HS-27A (cell line): ENCODE measurements at places on chromosomes 3 and 15.

GRCh38 chr3:191409791-191410359, 51.1 kb upstream of the PYDC2 start:
- DNase-seq, result no peak

DNA sequence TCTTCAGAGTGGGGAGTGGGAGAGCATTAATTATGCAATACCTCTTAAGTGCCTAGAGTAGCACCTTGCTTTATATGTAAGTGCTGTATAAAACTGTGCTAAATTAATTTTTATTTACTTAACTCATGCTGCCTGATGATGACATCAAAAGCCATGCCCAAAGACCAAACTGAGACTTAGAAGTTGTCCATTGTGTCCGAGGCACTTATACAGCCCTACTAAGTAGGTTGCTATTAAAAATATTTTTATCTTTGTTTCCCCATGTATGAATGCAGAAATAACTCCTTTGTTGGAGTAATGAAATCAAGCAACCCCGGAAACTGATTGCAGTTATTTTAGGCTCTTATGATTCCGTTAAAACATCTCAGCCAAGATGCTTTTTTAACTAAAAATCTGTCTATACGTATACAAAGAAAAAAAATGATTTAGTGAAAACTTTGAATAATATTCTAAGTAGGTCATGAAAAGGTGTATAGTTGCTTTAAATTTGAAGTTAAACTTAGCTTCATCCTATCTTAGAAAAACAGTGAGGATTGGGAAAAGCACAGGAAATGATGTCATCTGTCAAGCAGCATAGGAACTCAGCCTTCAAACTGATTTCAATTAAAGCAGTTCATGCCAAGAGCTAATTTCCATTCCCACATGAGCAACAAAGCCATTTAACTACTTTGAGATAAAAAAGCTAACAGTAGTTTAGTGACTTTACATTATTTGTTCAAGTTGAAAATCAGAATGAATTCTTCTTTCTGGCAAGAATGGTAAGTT, 43.0 kb downstream of the FBN1 start:
- DNase-seq, result no peak

GRCh38 chr3:151593928-151594327, 133.1 kb upstream of the IGSF10 start:
- DNase-seq, result no peak

DNA sequence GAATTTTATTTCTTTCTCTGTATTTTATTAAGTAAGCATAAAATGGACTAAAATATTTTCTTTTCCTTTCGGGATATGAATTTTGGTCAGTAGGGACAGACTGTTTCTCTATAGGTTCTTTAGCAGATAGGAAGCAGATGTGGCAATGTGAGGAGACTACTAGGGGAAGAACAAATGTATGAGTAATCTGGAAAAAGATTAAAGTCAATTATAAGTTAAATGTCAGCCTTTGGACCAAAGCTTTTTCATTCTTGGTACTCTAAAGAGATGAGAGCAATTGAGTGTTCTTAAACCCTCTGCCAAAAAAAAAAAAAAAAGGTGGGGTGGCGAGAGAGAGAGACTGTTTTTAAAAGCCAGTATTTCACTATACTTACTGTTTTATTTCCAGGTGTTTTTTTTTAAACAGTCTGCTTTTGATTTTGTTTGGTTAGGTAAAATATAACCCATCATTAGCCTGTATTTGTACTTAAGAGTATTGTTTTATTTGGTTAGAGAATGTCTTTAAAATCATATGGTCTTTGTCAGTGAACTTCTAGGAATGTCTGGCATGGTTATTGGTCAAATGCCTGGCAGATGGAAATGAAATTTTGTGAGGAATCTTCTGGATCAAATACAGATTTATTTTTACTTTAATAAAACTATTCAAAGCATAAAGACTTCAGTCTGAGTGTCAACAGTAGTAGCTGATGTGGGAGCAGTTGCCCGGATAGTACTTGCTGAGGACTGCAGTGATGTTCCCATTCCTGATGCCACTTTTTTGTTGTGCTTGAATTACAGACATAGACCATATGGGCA, 63.8 kb downstream of the LRRC49 start:
- DNase-seq, result no peak

- no peak for DNase-seq
Observed at GRCh38 chr15:58988006-58988785, 733 bp downstream of the RNF111 start.

DNA sequence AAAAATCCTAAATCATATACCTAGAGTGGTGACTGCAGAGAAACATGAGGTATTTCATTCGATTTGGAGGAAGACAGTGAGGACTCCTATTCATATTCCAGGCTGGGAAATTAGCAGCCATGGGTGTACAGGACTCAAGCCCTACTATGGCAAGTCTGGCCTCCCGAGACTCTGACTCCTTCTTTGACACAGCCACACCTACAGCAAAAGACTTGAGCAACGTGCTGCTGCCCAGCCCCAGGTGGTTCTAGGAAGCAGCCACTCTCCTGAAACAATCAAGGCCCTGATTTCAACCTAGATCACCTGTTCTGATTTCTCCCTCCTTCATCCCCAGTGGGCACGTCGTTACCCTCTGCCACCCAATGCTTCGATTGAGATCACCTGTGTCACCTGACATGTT, 84.0 kb upstream of the ATP11B start:
- no peak for DNase-seq

GRCh38 chr3:112631257-112631656, 9.7 kb downstream of the CCDC80 start:
- no peak for DNase-seq

GRCh38 chr15:95979286-95979685, 351.2 kb upstream of the NR2F2 start:
- no peak for DNase-seq

GRCh38 chr15:65067317-65067644, 510 bp downstream of the RASL12 start:
- DNase-seq, result no peak

GRCh38 chr3:132964266-132964665, 73.9 kb upstream of the TMEM108 start:
- no peak for DNase-seq

GRCh38 chr15:64341961-64342360, 14.0 kb downstream of the CSNK1G1 start:
- no peak for DNase-seq

GRCh38 chr3:127625821-127626220, 3.2 kb upstream of the PODXL2 start:
- no peak for DNase-seq

GRCh38 chr15:91860498-91860897, 7.0 kb downstream of the SLCO3A1 start:
- no peak for DNase-seq

DNA sequence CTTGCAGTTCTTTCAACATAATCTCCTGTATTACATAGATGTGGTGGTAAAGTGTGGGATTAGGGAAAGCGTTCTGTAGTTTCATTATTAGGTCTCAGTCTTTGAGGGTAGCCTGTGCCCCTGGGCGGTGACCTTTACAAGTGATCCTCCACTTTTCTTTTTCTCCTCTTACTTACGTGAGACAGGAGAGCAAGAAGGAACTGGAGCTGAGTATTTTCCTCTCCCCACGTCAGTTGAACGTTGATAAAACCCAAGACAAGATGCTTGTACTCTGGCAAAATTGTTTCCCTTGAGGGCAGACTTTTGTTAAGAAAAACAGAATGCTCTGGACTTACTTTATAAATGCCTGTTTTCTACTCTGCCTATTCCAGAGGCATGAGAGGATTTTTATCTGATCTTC, 378.7 kb downstream of the ZNF385D start:
- no peak for DNase-seq

- DNase-seq, result no peak
Observed at GRCh38 chr3:110198717-110199587, 861.6 kb upstream of the DPPA4 start.

GRCh38 chr15:96348112-96349027, 17.9 kb downstream of the NR2F2 start:
- no peak for DNase-seq

DNA sequence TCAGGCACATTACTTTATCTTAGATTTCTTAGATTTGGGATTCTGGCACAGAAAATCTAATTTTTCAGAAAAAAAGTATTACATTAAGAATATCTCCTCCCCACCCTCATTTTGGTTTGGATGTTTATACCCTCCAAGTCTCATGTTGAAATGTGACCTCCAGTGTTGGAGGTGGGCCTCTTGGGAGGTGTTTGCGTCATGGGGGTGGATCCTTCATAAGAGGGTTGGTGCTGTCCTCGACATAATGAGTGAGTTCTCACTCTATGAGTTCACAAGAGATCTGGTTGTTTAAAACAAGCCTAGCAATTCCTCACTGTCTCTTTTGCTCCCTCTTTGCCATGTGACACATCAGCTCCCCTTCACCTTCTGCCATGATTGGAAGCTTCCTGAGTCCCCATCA, 45.6 kb upstream of the WWTR1 start:
- no peak for DNase-seq

DNA sequence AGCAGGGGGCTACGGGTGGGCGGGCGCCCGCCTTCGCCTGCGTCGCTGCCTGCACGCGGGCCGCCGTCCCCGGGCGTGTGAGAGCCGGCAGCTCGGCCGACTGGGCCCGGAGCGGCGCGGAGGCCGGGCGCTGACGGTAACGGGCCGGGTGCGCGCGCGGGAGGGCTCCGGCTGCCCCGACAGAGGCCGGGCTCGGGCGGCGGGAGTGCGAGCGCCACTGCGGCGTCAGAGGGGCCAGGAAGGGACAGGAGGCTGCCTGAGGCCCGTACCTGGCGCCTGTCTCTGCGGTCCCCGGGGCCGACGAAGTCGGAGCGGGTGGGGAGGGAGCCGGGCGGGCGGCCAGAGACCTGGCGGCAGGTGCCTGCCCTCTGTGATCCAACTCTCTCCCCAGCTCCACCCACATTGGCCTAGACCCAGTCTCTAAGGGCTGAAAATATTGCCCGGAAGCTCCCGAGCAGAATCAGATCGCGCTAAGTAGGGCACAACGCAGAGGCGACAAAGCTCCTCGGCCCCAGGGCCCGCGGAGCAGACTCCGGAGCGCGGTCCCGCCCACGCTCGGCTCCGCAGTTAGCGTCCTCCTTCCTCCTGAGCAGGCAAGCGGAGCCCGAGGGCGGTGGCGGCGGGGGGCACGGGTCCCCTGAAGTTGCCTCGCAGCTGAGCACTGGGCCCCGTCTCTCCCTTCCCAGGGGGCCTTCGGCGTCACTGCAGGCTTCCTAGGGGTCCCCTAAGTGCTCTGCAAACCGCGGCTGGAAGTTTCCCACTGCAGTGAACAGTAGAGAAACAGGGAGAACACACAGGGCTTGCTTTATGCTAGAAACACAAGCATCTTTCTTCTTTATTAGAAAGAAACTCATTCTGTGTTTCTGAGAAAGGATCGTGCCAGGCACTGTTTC, at the start of gene MAN2A2:
TSS of gene MAN2A2 (plus strand) at position 463 of the 893 bp plus-strand sequence. CDS start 906 bp downstream, outside the sequence.
- DNase-seq, result peak; percentile 26

- peak; percentile 26 for DNase-seq
Observed at GRCh38 chr3:78645628-78646310, 1122.0 kb downstream of the ROBO1 start.

- DNase-seq, result no peak
Observed at GRCh38 chr3:129346695-129347457, 68.2 kb downstream of the HMCES start.

GRCh38 chr3:157523814-157524213, 20.6 kb upstream of the VEPH1 start:
- no peak for DNase-seq

- no peak for DNase-seq
Observed at GRCh38 chr15:63973212-63974009, 72.9 kb downstream of the DAPK2 start.

DNA sequence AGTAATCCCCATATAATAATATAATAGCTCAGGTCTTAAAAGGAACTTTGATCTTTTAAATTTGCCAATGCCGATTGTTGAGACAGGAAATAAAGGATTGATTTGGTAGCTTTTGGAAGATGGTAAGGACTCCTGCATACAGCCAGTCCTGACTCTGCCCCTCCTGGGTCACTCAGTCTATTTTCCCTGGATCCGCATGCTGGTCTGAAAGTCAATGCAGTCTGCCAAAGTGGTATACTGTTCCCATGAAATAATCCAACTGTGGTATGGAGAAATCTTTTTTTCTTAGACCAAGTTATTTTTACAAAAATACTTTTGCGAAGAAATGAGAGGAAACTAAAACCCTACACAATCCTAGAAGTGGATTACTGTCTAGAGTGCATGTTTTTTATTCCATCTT, 191.1 kb downstream of the TIGIT start:
- DNase-seq, result no peak

GRCh38 chr15:101496198-101496986, 6.9 kb upstream of the PCSK6 start:
- DNase-seq, result no peak

GRCh38 chr15:84671211-84671610, 13.2 kb upstream of the NMB start:
- DNase-seq, result no peak

DNA sequence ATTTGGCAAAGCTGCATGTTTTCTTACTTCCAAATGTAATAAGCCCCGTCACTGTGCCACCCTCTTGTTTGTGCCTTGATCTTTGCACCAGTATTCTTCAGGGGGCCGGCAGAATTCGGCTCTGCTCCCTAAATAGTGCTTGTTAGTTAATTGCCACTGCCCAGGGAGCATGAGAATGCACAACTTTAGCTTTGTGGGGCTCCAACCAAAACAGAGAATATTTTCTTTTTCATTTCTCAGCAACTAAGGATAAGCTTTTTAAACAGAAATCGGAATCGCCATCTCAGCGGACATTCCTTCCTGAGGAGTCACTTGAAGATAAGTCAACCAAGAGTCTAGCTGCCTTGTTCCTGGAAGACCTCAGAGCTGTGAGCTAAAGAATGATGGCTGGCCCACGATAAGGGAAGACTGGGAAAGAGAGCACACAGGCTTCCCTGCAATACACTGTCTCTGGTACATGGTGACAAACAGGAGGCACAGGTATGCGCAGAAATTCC, 106.0 kb downstream of the LRIG1 start:
- DNase-seq, result peak; percentile 56

GRCh38 chr15:40424483-40425115, 16.2 kb upstream of the BAHD1 start:
- DNase-seq, result no peak

DNA sequence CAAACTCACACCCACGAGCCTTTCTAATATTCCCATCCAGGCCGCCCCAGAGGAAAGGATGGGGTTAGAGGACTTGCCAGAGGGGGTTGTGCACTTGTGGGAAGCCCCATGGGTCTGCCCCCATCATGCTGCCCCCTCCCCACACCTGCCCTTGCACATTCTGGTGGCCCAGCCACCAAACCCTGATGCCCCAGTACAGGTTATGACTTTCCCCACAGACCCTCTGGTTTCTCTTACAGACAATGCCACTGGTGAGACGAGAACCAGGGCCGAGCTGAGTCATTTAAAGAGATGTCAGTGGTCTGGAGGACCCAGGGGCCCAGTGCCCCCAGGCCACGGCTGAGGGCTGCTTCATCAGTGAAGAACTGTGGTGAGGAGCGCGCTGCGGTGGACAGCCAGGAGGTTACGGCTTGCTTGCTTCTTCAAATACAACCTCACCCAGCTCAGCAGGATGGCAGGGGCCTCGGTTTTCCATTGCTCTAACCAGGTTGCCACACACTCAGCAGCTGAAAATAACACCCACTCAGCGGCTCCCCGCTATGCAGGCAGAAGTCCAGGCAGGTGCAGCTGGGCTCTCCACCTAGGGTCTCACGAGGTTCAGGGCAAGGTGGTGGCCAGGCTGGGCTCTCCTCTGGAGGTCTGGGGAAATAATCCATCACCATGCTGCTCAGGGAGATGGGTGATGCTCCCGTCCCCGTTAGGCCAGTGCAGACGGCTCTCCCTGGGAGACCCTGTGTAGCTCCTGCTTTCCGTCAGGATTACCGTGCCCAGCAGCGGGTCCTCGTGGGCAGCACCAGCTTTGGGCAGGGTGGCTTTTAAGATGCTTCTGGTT, 13.8 kb upstream of the SNRPA1 start:
- DNase-seq, result no peak
